ENCODE measurements at places on chromosomes 2 and 18.

DNA sequence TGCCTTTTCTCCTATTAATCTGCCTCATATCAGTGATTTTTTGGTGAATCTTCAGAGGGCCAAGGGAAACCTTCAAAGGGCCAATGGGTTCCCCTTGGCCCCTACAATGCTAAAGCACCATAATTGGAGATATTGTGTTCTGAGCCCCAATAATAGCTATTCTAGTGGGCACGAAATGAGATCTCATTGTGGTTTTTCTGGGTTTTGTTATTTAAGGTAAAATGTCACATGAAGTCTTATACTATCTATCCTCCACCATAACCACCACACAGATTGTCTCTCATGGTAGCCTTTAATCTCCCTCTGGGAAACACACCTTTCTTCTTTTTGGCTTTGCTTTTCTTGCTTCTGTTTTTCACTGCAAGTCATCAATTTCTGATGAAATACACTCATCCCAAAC lies 152.8 kb downstream of the B3GNT2 start:
- no peak for DNase-seq

DNA sequence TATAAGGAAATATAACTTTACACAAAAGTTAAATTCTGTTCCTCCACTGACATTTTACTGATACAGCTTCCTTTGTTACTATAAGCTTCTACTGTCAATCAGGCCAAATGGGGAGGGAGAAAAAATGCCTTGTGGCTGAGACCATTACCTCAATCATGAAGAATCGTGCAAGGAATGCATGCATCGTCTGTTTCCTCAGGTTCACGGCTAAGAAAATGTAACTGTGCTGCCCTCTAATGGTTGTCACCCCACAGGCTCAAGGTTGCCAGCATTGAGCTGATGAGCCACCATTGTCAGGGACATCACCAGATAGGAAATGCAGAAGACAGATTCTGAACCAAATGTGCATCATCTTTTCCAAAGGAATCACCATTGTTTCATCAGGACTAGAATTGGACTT lies 426.9 kb downstream of the CDH2 start:
- DNase-seq, result no peak

DNA sequence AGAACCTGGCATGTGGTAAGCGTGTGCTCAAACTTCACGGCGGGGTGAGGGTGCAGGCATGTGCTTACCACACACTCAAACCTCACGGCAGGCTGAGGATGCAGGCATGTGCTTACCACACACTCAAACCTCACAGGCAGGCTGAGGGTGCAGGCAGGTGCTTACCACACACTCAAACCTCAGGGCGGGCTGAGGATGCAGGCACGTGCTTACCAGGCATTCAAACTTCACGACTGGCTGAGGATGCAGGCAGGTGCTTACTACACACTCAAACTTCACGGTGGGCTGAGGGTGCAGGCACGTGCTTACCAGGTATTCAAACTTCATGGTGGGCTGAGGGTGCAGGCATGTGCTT lies 105.0 kb upstream of the ALKAL2 start:
- no peak for DNase-seq

DNA sequence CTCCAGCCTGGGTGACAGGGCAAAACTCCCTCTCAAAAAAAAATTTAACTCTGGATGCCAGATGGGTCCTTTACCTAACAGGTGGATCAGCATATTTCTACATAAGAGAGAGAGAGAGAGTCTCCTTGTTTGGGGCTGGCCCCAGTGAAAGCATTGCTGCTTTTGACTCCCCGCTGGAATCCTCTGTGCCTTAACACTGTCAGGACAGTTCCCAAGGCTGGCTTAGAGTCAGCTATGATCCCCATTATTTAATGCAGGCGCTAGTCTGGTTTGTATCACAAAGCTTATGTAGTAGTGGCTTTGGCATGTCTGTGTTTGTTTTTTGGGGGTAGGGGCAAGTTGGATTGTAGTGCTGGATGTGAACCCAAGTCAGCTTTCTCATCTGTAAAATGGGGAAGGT lies 9.4 kb downstream of the INPP4A start:
- DNase-seq, result no peak

DNA sequence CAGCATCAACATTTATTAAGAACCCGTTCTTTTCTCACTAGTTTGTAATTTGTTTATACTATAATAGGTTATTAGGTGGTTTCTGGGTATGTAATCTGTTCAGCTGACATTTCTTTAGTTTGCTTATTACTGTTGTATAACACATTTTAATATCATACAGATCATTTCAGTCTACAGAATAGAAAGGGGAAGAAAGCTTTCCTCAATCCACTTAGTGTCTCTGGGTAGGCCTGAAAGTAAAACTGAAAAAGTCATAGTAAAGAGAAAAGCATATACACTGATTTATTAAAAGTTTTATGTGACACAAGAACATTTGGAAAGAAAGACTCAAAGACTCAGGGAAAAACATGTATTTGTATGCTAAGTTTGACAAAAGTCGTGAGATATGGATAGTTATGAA lies 16.8 kb upstream of the KCNJ3 start:
- DNase-seq, result no peak

- DNase-seq, result no peak
Measured at GRCh38 chr2:150211164-150211631, 276.3 kb downstream of the RND3 start.

DNA sequence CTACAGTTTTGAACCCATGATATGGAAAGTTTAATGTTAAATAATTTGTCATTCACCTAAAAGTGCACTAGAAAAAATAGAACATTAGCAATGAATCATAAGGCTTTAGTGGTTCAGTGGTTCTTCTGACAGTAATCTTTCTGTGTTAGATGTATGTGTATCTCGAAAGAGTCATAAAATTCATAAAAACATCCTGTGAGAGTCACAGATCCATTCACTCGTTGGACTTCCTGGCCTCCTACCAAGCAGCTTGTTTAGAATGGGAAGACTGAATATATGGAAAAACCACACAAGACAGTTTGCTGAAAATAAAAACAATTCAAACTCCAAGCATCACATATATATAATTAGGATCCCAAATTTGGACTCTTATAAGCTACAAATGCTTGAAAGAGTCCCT lies 34.8 kb downstream of the ADNP2 start:
- no peak for DNase-seq

- DNase-seq, result no peak
Measured at GRCh38 chr2:131077182-131077846, 15.9 kb downstream of the FAM168B start.

- no peak for DNase-seq
Measured at GRCh38 chr2:95316466-95317122, 19.4 kb downstream of the KCNIP3 start.

DNA sequence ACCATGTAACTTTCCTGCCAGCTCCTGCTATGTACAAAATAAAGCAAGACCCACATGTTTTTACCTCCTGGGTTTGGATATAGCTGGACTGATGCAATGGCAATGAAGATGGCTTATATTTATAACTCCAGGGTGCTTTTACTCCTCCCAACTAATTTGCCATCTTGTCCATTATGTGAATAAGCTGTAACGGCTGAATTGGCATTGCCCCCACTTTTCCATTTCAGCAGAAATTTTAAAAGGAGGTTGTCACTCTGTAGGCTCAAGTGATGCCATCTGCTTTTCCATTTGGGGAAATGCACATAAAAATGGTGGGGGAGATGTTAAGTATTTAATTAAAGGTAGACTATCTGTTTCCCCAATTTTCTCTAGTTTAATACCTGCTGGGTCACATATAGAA lies 345.5 kb downstream of the ERBB4 start:
- no peak for DNase-seq

DNA sequence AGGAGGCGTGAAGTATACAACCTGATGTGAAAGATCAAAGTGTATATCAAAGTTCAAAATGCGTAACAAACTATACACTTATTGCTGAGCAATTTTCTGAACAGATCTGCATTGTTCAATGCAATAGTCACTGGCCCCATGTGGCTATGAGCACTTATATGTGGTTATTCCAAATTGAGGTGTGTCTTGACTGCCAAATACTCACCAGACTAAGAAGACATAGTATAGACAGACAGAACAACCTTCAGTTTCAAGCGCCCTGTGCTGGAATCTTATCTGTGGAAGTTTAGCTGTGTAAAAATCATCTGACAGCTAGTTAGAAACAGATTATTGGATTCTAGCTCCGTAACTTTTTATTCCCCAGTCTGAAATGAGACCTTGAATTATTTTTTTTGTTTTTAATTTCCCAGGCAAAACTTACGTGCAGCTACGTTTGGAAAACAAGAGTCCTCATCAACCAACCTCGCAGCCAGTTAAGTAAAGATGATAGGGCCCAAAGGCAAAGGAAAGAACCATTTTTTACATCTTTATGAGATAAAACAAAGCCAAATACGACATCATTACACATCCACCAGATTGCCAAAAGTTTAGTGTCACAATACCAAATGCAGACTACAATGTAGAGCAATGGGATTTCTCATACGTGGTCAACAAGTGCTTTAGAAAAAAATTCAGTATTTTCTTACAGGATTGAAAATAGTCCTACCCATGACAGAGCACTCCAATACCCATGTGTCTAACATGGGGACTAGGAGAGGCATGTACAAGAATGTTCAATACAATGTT lies 37.2 kb downstream of the MBOAT2 start:
- DNase-seq, result no peak

- no peak for DNase-seq
Measured at GRCh38 chr2:54380670-54381069, 75.5 kb upstream of the SPTBN1 start.

GRCh38 chr2:33510586-33510968 lies 34.1 kb downstream of the RASGRP3 start:
- no peak for DNase-seq

DNA sequence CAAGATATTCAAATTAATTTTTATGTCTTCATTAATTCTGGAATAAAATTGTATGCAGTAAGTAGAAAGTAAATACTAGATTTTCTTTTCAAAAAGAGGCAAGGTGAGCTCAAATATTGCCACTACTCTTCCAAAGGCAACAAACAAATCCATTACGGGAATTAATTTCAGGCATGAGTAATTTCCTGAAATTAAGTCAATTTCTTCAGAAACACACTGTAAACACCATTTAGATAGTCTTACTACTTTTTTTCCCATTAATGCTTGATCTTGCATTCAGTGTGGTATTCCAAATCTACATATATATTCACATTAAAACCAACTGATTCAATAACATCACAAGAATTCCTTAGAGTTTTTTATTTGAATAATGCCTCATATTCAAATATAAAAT lies 1274.0 kb upstream of the CRIM1 start:
- DNase-seq, result no peak

GRCh38 chr2:136133586-136133985 lies 15.6 kb upstream of the CXCR4 start:
- DNase-seq, result no peak

DNA sequence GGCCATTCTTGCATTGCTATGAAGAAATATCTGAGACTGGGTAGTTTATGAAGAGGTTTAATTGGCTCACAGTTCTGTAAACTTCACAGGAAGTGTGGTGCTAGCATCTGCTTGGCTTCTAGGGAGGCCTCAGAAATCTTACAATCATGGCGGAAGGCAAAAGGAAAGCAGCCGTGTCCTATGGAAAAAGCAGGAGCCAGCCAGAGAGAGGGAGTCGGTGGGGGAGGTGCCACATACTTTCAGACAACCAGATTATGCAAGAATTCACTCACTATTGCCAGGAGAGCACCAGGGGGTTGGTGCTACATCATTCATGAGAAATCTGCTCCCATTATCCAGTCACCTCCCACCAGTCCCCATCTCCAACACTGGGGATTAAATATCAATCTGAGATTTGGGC lies 64.1 kb downstream of the CPS1 start:
- no peak for DNase-seq

- no peak for DNase-seq
Measured at GRCh38 chr2:190987116-190987515, 26.9 kb downstream of the STAT1 start.

- DNase-seq, result no peak
Measured at GRCh38 chr18:2139691-2140090, 431.6 kb downstream of the METTL4 start.

Measured in prostate gland (tissue), 2 donors.